ENCODE measurements at places on chromosomes 13 and 19.

- no peak for DNase-seq
Observed at GRCh38 chr13:101401196-101401595, 15.1 kb downstream of the NALCN start.

DNA sequence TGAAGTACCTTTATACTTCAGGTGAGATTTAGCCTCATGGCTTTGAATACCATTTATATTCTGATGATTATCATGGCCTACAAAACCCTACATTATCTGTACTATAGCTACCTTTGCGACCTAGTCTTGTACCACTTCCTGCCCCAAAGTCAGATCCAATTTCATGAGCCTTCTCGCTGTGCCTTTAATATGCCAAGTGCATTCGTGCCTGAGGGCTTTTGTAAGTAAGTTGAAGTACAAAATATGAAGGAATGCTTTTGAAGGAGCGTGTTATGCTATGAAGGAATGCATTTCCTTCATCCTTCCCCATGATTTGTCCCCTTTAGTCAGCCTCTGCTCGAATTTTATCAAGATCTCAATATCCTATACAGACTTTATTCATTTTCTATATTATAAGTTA lies 9.2 kb upstream of the RASL11A start:
- DNase-seq = no peak

DNA sequence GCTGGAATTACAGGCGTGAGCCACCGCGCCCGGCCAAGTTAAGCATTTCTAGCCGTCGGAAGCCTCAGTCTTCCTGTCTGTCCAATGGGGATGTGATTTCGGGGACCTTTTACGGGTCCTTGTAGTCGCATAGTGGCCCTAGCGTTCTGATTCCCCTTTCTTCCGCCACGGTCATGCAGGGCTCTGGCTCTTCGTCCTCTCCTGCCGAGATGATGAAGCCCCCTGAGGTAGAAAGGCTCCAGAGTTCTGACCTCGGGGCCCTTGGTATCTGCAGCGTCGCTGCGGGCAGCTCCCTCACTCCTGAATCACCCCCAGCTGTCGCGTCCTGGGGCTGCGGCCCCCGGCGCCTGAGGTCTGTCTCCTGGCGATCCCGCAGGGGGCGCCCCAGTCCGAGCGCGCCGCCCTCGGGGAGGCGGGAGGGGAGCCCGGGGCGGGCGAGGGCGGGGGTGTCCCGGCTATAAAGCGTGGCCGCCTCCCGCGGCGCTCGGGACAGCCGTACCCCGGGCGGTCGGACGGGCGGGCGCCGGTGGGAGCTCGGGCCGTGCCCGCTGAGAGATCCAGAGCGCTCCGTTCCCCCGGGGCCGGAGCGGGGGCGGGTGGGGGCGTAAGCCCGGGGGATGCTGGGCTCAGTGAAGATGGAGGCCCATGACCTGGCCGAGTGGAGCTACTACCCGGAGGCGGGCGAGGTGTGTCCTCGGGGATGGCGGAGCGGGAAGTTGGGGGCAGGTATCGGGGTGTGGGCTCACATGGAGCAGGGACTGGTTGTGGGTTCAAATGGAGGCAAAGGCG lies at the start of gene FOXA3:
Gene FOXA3, plus strand, starts transcription at position 487 of the 789 bp plus-strand sequence. Its CDS starts 131 bp downstream, at position 618.
- peak; percentile 77 for DNase-seq

DNA sequence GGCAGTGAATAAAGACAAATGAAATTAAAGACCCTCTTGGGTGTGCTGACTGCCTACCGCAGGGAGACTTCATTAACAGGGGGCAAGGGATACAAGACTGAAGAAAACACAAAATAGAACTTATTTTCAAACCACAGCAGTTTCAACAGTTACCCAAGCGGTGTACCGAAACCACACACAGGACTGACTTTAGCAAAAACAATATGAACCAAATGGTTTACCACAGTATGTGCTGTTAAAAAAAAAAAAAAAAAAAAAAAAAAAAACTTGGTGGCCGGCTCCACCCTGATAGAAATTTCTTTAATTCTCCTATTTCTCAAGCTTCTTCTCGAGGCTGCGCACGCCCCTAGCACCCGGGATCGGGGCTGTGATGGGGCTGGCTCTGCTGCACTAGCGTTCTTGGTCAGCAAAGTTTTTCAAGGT lies 42.6 kb downstream of the KLF2 start:
- peak; percentile 80 for DNase-seq

DNA sequence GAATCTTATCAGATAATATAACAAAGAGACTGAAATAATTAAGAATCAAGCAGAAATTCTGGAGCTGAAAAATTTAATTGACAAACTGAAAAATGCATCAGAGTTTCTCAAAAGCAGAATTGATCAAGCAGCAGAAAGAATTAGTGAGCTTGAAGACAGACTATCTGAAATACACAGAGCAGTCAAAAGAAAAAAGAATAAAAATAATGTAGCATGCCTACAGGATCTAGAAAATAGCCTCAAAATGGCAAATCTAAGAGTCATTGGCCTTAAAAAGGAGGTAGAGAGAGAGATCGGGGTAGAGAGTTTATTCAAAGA lies 39.2 kb downstream of the CAB39L start:
- DNase-seq = no peak

- DNase-seq = no peak
Observed at GRCh38 chr19:33641956-33642498, 20.3 kb downstream of the CHST8 start.

GRCh38 chr13:90201676-90202460 lies 1145.6 kb upstream of the MIR17HG start:
- DNase-seq = no peak

GRCh38 chr13:27168086-27168485 lies 3.5 kb downstream of the USP12 start:
- DNase-seq = no peak

DNA sequence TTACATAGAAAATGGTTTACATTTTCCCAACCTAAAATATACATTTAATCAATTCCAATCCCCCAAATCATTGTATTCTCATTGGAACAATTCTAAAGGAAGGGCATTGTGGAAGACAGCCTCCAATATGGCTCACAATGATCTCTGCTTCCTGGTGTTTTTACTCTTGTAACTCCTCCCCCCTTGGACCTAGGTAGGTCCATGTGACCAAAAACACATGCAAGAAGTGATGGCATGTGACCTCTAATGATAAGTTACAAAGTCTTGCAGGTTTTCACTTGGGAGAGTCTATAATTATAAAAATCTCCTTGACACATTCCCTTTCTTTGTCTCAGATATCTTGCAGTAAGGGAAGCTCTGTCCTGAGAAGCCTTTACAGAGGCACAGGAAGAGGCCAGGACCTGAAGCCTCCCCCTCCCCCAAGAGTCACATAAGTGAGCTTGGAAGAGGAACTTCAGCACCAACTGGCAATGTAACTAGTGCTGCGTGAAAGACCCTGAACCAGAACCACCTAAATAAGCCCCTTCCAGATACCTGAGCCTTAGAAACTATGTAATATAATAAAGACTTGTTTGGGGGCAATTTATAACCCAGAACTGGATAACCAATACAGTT lies 816.2 kb upstream of the ATXN8OS start:
- no peak for DNase-seq

- DNase-seq = peak; percentile 56
Observed at GRCh38 chr13:42355092-42355485, 83.1 kb downstream of the AKAP11 start.

DNA sequence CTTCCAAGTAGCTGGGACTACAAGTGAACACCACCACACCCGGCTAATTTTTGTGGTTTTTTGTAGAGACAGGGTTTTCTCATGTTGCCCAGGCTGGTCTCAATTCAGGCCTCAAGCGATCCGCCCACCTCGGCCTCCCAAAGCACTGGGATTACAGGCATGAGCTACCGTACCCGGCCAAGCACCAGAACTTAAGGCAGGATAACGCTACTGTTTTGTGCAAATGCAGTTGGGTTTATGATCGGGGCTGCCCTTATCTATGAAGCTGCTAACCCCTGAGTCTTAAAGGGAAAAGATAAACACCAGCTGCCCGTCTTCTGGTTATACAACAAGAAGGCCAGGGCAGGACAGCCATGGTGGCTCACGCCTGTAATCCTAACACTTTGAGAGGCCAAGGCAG lies 12.6 kb upstream of the TM6SF2 start:
- DNase-seq = no peak

DNA sequence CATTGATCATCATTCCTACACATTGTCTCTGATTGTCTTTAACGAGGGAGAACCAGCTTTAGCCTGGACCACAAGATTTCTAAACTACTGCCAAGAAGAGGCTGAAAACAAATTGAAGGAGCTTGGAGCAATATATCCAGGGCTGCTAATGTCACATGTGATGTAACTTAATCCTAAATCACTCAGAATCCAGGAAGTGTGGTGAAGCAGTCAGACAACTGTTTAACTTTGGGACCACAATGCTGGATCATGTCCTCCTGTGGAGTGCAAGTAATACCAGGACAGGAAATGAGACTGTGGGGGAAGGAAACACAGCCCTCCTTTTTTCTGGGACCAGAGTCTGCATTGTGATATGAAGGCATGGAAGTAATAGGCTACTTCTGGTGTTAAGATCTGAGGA lies 430.2 kb downstream of the KCTD12 start:
- DNase-seq = no peak

DNA sequence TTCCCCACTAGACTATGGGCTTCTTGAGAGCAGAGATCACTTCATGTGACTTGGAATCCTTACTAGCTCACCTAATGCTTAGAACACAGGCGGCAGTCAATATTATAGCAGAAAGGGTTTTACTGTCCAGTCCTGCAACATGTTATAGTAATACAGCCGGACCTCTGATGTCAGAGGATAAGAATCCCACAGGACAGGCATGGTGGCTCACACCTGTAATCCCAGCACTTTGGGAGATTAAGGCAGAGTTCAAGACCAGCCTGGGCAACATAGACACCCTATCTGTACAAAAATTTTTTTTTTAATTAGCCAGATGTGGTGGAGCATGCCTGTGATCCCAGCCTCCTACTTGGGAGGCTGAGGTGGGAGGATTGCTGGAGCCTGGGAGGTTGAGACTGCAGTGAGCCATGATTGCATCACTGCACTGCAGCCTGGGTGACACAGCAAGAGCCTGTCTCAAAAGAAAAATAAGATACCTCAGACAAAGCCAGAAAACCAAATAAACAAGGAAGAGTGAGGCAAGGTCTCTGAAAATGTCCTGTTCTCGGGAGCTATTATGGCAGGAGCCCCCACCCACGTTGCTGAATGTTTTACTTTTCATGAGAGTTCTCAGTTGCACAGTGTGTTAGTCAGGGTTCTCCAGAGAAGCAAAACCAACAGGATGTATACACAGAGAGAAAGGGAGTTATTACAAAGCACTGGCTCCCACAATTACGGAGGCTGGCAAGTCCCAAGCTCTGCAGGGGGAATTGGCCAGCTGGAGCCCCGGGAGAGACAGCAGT lies 100.8 kb downstream of the UBL3 start:
- DNase-seq = no peak

DNA sequence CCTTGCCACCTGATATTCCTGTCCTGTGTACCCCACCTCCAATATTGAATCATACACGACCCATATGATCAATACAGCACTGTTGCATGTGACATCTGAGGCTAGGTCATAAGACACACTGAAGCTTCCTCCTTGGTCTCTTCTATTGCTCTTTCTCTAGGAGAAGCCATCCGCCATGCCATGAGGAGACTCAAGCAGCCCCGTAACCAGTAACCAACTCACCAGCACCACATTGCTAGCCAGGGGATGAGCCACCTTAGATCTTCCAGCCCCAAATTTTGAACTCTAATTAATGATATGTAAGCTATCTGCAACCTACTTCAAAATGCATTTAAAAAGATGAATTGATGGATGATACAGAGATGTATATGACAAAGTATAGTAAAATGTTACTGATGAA lies 28.6 kb downstream of the ZNF557 start:
- DNase-seq = no peak

- DNase-seq = peak; percentile 84
Observed at GRCh38 chr13:23578411-23579071, 8.3 kb downstream of the TNFRSF19 start.

DNA sequence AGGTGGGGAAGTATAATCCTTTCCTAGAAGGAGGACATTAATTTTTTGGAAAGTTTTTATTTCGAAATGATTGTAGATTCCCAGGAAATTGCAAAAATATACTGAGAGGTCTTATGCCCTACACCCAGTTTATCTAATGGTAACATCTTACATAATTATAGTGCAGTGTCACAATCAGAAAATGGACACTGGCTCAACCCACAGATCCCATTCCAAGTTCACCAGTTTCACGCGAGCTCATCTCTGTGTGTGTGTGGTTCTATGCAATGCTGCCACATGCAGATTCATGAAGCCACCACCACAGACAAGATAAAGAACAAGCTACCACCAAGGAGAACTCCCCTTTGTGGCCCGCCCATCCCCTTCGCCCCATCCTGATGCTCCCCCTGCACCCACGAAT lies 24.4 kb downstream of the IL17D start:
- DNase-seq = no peak

DNA sequence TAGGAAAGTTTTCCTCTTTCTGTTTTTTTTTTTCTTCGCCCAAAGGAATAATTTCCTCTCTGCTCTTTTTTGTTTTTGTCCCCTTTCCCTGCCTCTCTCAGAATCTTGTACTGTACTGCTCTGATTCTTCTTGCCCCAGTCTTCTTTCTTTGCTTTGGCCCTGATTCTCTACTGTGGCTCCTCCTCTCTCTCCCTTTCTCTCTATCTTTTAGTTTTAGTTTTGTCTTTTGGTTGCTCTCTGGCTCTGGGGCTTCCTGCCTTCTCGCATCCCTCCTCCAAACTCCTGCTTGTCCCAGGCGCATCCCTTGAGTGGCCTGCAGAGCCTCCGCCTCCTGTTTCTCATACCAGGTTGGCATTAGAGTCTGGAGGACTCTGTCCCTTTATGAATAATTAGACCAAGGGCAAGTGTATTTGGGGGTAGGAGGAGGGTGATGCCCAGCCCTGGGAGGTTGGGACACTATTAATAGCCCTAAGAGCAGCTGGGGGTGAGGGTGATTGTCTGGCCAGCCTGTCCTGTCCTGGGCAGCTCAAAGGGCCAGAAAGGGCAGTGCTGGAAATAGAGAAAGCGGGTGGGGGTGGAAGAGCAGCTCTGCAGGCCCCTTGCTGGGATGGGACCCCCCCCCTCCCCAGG lies 39.1 kb downstream of the LYL1 start:
- DNase-seq = no peak

DNA sequence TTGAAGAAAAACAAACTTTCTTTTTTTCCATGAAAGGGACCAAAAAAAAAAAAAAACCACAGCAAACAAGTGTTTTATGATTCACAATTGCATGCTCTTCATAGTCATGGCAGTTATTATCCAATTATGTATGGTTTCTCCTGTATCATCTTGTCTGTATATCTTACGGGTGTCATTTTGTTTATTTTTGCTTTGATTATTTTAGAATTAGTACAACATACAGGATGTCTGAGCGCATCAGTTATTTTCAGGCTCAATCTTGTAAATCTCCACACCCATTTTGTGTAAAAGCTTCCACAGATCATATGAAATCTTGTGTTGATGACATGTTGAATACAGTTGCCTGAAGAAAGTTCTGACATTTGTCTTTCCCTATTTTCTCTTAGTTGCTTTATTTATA lies 280.3 kb downstream of the KLF5 start:
- no peak for DNase-seq

- no peak for DNase-seq
Observed at GRCh38 chr13:31072041-31072440, 89.7 kb downstream of the HSPH1 start.

GRCh38 chr13:113393563-113394338 lies 29.8 kb upstream of the GRTP1 start:
- DNase-seq = peak; percentile 87
